Head of caudate nucleus (tissue), 42 donors: ENCODE measurements at places on chromosomes 4 and X.

DNA sequence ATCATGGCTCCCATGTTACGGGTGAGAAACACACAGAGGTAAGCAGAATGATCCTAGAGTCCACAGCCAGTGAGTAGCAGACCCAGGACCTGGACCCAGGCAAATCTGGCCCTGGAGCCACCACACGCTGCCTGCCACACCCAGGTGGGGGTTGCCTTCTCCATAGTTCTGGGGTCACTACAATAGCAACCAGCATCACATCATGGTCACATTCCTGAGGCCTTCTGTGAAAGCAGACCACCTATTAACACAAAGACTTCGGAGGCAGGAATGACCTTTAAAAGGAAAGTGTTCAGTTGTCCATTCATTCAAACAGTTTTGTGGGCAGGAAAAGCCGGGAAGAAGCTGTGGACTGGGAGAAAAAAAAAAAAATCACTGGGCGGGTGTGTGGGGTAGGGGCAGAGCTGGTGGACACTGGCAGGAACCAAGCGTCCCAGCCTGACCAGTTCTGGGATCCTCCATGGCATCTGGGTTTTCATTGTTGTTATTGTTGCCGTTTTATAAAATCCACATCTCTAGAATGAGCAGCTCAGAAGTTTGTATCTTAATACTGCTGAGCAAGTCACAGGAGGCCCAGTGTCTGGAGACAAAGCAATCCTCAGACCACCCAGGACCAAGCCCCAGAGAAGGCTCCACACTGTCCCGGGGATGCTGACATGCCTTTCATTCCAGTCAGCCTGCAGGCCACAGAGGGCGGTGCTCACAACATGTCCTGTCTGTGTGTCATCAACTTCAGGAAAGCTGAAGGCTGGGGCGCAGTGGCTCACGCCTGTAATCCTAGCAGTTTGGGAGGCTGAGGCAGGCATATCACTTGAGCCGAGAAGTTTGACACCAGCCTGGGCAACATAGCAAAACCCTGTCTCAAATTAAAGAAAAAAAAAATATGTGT lies 67.0 kb downstream of the SEL1L3 start:
- no peak for DNase-seq

DNA sequence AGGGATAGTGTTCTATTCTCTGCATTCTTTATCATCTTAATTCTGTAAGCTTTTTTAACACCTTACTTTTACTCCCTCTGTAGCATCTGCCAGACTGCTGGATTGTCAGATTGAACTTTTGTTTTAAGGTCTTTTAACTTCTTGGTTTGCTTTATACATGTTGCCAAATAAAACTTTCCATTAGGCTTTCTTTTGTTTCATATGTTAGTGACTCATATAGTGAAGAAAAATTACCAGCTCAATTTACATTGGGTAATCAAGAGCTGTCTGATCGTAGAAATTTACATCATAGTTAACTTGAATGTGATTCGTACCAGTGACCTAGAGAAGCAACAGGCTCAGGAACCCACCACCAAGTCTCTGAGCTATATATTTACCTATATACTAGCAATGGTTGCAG lies 28.5 kb upstream of the KLHL4 start:
- DNase-seq = no peak

GRCh38 chrX:147322496-147322895 lies 508.0 kb upstream of the CXorf51A start:
- no peak for DNase-seq

DNA sequence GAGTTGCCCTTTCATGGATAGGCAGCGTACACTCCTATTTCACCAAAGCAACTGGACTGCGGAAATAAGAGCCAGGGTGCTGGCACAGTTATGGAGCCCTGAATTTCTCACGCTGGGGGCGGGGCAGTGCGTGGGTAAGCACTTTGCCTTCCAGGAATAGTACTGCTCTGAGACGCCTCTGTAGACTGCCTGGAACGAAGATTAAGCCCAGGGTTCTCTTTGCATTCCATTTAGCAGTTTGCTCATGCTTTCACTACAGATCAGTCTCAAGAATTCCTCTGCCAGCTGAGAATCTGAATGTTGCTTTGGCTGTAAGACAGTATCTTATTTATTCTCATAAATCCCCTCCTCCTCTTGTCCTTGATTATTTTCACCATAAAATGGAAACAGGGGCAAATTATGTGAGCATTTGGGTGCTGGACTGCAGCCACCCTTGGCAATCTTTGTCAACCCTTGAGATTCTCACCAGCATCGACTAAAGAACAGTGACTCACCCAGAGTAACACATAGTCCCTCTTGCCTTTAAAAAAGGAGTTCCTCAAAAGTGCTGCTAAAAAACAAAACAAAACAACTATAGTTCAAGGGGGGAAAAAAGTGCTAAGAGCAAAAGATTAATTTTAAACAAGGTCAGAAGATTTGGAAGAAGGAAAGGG lies 88.9 kb upstream of the CITED1 start:
- DNase-seq = peak; percentile 6

GRCh38 chrX:69232945-69233344 lies 67.7 kb upstream of the PJA1 start:
- no peak for DNase-seq

GRCh38 chr4:105140684-105141490 lies 5.8 kb upstream of the TET2 start:
- no peak for DNase-seq

DNA sequence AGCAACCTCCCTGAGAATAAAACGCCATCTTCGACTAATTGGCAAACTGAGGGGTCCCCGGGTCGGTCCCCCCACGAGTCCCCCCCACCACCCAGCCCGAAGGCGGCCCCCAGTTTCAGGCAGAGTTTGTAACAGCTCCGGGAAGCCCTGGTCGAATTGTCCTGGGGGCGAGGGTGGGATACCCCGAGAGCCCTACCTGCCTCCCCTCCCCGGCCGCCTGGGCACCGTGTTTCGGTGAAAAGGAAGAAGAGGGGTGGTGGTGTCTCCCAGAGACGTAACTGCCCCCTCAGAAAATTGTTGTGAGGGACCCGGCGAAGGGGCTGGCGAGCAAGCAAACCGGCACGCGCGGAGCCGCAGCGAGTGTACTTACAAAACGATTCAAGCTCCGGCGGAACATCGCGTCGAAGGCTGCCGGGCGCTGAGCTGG lies 1.2 kb downstream of the ATP11C start:
- no peak for DNase-seq

DNA sequence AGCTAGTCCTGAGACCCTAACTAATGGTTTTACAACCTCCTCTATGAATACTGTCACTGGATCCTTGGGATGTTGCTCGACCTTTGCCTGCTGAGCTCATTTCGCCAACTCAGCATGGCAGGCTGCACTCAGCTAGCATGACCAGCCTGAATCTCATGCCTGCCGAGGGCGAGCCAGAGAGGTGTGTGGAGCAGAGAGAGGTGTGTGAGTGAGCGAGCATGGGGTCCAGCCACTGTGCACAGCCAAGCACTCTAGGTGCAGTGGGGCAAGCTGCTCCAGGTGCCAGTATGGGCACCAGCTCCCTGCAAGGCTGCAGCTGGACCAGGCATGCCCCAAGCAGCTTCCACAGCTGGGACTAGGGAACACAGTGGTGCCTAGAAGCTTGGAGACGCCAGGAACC lies 410.9 kb downstream of the PCDH10 start:
- DNase-seq = no peak

- DNase-seq = no peak
Observed at GRCh38 chr4:189660722-189661360, 279.8 kb upstream of the FRG1 start.

DNA sequence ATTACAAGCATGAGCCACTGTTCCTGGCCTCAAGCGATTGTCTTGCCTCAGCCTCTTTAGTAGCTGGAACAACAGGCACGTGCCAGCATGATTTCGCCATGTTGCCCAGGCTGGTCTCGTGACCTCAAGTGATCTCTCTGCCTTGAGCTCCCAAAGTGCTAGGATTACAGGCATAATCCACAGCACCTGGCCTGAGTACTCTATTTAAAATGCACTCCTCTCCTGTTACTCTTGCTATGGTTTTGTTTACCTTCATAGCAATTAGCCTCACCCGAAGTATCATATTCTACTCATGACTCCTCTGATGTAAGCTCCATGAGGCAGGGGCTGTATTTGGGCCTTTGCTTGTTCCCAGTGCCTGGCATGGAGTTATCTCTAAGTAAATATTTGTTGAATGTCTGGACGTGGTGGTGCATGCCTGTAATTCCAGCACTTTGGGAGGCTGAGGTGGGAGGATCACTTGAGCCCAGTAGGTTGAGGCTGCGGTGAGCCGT lies 92.5 kb upstream of the SLC34A2 start:
- DNase-seq = no peak

- DNase-seq = no peak
Observed at GRCh38 chr4:24144381-24144780, 254.5 kb upstream of the PPARGC1A start.

GRCh38 chr4:5930456-5930855 lies 37.6 kb upstream of the CRMP1 start:
- DNase-seq = peak; percentile 44

DNA sequence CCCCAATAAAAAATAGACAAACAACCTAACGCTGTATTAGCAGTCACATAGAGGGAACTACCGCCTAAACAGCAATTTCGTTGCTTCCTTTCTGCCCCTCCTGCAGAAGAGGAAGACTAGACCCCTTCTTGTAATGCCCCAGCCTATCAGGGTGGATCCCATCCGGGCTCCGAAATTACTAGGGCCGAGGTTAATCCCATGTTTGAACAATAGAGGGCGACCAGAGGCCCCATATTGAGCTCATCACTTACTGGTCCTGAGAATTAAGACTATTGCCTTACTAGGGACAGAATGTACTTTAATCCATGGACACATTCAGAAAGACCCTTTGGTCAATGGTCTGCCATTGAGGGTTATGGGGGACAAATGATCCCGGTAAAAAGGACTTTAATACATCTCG lies 11.8 kb upstream of the ZNF630 start:
- peak; percentile 47 for DNase-seq

DNA sequence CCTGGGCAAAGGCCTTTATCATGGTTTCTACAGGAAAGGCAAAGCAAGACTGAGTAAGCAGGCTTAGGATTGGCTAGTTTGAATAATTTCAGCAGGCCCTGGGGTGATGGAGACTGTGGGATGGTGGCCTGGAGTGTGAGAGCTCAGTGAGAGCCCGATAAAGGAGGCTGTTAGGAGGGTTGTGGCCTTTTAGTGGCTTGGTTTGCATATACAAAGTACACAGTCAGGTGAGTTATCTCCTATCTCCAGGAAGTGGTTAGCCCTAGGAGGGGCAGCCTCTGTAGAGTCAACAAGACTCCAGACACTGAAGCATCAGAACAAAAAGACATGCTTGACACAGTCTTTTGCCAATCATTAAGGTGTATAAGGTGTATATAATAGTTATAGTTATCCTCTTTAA lies 157.2 kb downstream of the CFAP299 start:
- no peak for DNase-seq

GRCh38 chrX:64205441-64205734 lies at the start of gene AMER1:
Gene AMER1 (minus strand): TSS chrX:64205708. CDS start chrX:64193286, 12,422 bp downstream.
- no peak for DNase-seq

- no peak for DNase-seq
Observed at GRCh38 chr4:143394739-143395453, 58.2 kb downstream of the GAB1 start.

GRCh38 chr4:41332510-41333054 lies 75.9 kb downstream of the UCHL1 start:
- no peak for DNase-seq

GRCh38 chrX:67346225-67346624 lies 197.6 kb upstream of the AR start:
- DNase-seq = no peak

- no peak for DNase-seq
Observed at GRCh38 chr4:186693159-186693815, 30.4 kb downstream of the FAT1 start.

DNA sequence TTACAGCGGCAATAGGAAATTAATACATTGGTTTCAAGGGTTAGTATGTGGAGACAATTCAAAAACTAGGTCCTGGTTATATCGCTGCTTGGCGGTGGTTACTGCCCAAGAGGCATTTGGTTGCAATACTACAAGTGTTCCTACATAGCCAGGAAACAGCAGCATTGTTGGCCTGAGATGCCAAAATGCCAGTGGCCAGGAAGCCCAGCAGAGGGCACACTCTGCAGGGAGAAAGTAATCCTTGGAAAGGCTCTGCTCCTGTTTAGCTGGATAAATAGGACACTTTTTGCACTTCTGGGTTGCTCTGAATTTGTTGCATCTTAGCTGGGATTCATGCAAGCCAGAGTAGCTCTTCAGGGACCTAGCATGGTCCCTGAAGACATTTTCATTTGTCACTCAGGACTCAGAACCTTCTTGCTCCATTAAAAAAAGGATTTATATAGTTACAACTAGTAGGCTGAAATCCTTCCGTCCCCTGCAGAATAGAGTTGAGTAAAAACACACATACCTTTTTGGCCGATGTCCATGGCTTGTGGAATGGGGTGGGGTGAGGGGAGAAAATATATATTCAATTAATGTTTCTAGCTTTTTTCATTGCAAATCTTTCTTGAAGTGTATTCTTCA lies 8.1 kb upstream of the GPR119 start:
- DNase-seq = peak; percentile 51

GRCh38 chrX:48154796-48155195 lies 24.4 kb downstream of the SPACA5B start:
- no peak for DNase-seq

GRCh38 chrX:134870419-134870818 lies 120.4 kb upstream of the SMIM10 start:
- no peak for DNase-seq

GRCh38 chrX:26653050-26653449 lies 437.1 kb downstream of the MAGEB5 start:
- DNase-seq = no peak

DNA sequence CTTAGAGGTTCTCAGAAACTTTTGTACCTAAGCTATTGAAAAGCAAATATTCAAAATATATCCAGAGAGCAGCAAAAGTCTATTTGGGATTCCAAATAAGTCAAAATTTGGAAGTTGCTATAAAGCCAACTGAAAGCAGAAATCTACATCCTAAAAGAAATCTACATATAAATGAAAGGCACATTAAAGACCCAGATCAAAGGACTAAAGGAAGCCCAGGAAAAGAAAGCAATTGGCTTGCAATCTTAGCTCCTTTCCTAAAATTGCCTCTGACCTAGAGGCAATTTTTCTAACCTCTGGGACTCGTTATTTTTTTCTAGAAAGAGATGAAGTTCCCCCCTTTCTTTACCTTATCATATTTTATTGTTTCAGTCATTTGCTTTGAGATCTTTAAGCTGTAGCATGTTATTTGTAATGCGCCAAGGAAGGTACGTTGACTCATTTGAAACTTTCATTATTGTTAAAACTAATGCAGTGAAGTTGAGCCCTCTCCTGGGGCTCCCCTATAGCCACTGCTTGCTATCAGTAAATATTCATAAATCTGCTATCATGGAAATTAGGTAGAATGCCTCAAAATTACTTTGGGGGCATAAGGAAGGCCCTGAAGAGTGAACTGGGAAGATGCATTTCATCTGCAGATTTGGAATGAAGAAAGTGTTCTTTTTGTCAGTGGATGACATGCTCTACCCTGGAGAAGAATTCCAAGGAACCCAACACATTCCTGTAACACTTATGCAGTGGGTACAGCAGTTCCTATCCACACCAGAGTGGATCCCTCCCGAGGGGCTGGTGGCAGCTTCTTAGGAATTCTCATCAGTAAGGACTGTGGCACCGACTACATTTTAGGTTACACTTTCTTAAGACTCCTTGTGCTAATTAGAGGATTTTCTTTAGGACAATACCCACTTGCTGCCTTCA lies 177.8 kb upstream of the IGFBP7 start:
- no peak for DNase-seq
